ENCODE measurements at places on chromosomes 2 and 18.

DNA sequence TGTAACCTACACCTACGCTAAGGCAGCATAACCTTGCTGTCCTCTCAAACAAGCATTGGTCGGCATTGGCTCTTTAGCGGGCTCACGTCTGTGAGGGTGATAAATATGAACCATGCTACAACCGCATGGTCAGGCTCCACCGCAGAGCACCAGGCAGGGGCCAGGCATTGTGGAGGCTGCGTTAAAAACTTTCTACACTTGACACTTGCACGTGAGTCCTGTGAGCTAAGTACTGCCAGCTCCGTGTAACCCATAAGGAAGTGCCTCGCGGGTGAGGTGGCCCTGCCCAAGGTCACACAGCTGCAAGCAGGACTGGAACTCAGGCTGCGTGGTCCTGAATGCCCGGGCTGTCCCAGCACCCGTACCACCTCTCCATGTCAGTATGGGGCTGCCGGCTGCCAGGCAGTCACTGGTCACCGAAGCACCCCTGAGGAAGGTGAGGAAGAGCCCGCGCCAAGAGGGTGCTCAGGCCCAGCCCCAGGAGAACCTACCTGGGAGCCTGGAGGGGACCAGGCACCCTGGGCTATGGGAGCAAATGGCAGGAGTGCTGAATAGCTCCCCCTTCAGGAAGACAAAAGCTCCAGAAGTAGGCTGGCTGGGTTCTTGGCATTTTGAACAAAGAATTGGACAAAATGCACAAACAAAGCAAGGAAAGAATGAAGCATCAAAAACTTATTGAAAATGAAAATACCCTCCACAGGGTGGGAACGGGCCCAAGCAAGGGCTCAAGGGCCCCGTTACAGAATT lies 271.1 kb upstream of the RAB6C start:
- no peak for DNase-seq

- no peak for DNase-seq
These were observed 135.0 kb upstream of the ARL4C start for GRCh38 chr2:234631646-234632514.

- DNase-seq: no peak
These were observed 37.7 kb upstream of the MEX3C start for GRCh38 chr18:51235009-51235789.

- DNase-seq: peak; percentile 8
These were observed 97.2 kb downstream of the AGPS start for GRCh38 chr2:177489719-177490301.

DNA sequence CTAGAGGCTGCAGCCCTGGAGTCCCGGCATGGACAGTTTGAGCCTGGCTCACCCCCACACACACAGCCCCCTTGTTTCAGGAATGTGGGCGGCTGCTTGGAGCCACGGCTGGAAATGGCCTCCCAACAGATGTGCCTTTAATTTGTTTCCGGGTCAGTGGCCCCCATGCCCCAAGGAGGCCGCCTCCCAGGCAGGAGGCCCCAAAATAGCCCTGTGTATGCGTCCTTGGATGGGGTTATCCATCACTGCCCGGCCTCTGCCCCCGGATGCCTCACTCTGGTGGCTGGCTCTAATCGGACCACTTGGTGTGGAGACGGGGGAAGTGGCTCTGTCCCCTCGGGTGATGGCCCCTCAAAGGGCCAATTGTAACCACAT lies 151.9 kb upstream of the MYCN start:
- no peak for DNase-seq

GRCh38 chr2:160362018-160362417 lies 131.6 kb downstream of the RBMS1 start:
- no peak for DNase-seq

- DNase-seq: no peak
These were observed 57.2 kb downstream of the NYAP2 start for GRCh38 chr2:225456619-225457260.

GRCh38 chr2:36797324-36798070 lies 101.0 kb downstream of the VIT start:
- no peak for DNase-seq

GRCh38 chr18:6606411-6607085 lies 123.0 kb upstream of the ARHGAP28 start:
- DNase-seq: no peak

GRCh38 chr2:86031151-86031550 lies 74.5 kb downstream of the POLR1A start:
- DNase-seq: no peak

DNA sequence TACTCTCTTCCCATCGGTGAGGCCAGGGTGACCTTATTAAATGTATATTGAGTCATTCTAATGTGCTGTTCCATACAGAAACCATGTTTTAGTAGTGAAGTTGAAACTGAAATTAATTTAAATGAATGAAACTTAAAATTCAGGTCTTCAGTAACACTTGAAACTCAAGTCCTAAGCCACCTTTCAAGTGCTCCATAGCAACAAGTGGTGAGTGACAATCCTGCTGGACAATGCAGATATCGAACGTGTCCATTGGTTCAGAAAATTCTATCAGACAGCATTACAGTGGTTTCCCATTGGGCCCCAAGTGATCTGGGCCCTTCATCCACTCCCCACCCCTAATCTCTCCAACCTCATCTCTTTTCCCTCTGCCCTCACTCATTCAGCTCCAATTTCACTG lies 48.7 kb downstream of the HNMT start:
- no peak for DNase-seq

GRCh38 chr2:118686346-118686745 lies 161.1 kb downstream of the EN1 start:
- DNase-seq: no peak

DNA sequence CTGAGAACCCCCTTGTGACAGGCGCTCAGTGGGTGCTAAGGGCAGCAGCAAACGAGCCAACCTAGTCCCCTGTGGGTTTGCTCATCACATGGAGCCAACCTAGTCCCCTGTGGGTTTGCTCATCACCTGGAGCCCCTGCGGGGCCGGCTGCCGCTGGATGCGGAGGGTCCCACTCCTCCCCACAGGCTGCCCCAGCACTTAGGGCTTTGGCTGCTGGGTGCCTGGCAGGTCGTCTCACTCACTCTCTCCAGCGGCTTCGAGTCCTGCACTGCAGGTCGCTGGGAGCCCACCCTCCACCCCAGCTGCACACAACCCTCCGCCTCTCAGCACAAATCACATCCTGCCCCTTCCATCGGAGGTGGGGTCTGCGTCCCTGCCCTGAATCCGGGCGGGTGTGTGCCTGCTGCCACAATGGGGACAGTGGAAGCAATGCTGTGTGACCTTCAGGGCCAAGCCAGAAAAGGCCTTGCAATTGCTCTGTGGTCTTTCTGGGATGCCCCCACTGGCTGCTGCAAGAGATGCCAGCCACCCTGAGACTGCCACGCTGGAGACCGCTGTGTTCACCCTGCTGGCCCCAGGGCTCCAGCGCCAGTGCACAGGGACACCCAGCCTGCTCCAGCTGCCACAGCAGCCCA lies 248.1 kb upstream of the SALL3 start:
- no peak for DNase-seq

DNA sequence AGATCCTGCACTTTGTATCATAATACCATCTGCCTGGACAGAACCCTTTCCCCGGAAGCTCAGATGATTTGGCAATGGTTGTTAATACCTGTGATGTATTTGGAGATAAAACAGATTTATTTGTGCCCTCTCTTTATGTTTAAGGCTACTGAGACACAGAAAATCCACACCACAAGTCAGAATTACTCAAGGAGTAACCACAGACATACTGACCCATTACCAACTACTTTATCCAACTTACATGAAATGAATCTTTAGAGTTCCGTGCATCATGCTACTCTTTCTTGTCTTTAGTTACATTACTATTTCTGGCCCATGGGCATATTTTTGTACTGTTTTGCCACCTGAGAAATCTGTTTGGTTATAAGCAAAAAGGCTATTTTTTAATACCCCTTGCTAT lies 384.0 kb downstream of the STK39 start:
- no peak for DNase-seq

- DNase-seq: no peak
These were observed 499.4 kb downstream of the GALR1 start for GRCh38 chr18:77749089-77749488.

DNA sequence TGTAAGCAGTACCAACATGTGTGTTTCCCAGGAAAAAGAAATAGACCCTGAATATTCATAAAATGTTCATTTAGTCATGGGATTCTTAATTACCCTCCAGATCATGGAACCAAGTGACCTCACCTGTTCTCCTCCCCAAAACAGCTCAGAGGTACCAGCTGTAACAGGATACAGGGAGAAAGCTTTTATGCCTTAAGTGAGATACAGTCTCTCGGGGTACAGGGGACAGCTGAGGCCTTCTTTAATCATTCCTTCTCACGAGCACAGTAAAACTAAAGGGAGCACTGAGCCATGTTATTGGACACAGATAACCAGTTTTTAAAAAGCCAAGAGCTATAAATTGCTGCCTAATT lies 16.6 kb downstream of the EPHA4 start:
- no peak for DNase-seq

GRCh38 chr2:240820607-240821428 lies 799 bp upstream of the KIF1A start:
- peak; percentile 54 for DNase-seq

DNA sequence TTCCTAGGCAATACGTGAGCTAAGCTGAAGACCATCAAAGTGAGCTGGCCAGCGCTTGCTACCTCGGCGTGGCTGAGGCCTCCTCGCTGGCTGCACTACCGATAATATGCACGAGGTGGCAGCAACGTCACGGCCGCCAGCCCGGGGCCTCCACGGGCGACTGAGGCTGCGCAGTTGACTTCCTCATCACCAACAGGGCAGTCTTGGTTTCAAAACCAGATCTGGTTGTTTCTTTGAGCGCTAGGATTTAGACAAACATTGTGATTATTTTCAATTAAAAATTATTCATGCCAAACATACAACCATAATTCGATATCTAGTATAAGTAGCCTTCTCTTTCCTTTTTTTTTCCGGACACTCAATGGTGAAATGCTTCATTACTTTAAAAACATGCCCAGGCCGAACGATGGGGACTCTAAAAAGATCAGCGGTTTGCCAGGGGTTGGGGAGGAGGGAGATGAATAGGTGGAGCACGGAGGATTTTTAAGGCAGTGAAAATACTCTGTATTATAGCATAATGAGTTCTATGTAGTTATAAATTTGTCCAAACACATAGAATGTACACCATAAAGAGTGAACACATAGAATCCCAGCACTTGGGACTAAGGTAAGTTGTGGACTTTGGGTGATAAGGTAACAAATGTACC lies 52.0 kb downstream of the CYBRD1 start:
- peak; percentile 30 for DNase-seq

- DNase-seq: no peak
These were observed 5.0 kb downstream of the NAPG start for GRCh38 chr18:10530852-10531251.
